ENCODE measurements at places on chromosomes 11 and 22.

- no peak for DNase-seq
Observed at GRCh38 chr11:117420143-117420485, 92.5 kb downstream of the CEP164 start.

- no peak for DNase-seq
Observed at GRCh38 chr22:39815932-39816331, 77.6 kb downstream of the ENTHD1 start.

- no peak for DNase-seq
Observed at GRCh38 chr11:40597546-40598113, 861.8 kb downstream of the LRRC4C start.

- DNase-seq: no peak
Observed at GRCh38 chr11:86948733-86949132, 6.5 kb downstream of the FZD4 start.

GRCh38 chr22:50177537-50178470, 7.3 kb downstream of the PANX2 start:
- no peak for DNase-seq

DNA sequence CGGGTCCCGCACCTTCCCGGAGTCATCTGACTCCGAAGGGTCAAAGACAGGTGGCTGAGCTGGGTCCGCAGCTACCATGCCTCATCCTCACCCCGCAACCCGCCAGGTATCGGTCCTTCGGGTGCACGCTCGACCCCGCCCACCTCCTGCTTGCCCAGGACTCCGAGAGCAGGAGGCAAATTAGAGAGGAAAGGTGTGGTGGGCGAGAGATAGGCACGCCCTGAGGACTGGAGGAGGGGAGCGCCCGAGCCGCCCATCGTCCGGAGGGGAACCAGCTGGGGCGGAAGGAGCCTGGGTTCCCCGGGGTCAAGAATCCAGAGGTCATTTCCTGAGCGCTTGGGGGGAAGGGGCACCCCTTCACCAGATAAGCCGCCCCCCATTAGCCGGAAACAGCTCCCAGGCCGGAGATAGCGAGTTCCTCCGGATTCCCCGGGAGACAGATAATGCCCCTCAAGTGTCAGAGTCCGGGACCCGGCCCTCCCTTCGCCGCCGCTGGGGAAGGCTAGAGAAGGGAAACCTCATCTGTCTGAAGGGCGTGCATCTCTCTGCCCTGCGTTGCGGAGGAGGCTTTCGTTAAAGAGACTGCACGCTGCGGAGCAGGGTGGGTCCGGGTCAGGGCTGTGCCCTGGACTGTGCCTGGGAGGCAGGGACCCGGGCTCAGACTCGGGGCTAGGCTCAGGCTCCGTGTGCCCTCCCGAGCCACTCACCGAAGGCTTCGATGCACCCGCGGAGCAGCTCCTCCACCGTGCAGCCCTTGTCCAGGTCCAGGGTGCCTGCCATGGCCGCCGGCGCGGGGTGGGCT, 1.7 kb downstream of the RASGRP2 start:
- no peak for DNase-seq

DNA sequence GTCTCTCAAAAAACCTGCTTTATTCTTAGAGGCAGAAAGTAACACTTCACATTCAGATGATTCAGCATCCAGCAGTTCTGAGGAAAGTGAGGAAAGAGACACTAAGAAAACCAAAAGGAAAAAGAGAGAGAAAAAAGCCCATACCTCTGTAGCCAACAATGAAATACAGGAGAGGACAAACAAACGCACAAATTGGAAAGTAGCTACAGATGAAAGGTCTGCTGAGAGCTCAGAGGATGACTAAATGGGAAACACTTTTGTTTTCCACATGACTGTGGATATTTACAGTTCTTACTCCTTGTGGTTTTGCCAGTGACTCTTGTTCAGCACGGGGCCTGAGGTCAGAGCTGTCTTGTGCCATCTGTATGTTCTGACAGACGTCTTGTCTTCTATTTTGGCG, 3.8 kb downstream of the TIMM8B start:
- DNase-seq: no peak

DNA sequence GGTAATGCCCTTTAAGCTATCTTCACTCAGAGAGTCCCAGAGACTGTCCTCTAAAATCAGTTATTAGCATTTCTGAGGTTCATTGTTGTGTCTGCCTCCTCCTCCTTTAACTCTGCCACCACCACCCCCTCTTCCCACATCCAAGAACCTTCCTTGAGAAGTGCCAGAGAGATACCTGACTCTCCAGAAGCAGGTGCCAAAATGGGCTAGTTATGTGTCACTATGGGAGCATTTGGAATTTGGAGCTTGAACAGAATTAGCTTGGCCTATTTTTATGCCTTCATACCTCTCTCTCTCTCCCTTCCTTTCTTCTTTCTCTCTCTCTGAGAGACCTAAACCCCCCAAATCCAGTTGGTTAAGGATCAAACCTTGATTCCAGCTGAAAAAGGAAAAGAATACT, 75.9 kb downstream of the AMOTL1 start:
- no peak for DNase-seq

- peak; percentile 56 for DNase-seq
Observed at GRCh38 chr11:62665599-62666258, 617 bp downstream of the CSKMT start.

GRCh38 chr11:20610825-20611224, 11.4 kb downstream of the SLC6A5 start:
- no peak for DNase-seq

- no peak for DNase-seq
Observed at GRCh38 chr22:34198976-34199375, 278.7 kb upstream of the LARGE1 start.

DNA sequence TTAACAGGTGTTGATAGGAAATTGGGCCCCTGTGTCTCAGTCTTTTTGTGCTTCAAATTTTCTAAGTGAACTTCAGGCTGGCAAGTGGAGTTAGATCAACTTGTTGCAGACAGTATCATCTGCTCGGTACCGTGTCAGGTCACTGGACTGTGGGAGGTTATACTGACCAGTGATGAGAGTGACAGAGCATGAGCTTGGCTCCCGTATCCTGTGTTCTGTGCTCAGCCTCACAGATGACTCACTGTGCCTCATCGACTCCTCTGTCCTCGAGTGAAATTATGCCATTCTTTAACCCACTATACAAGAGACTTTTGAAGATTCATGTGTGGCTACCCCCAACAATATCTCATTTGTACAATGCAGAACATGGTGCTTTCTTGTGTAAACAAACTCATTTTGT, 7.9 kb downstream of the GRAP2 start:
- peak; percentile 35 for DNase-seq

DNA sequence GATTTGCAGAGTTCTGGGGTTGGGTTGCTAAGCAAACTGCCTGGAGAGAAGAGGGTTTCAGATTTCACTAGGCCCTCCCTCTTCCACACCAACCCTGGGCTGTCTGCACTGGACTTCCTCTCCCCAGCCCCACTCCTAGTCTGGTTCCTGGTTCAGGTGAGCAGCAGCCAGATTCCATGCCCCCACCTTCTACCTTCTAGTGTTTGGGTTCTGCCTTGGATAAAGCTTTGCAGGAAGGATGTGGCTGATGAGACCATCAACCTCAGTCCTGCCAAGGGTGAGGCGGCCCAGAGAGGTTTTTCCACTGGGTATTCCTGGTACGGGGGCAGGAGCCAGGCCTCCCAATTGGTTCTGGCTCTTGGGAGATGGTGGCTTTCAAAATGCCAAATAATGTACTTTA, 68.3 kb downstream of the BCR start:
- no peak for DNase-seq

- no peak for DNase-seq
Observed at GRCh38 chr22:20805972-20806471, 32.1 kb downstream of the SERPIND1 start.

DNA sequence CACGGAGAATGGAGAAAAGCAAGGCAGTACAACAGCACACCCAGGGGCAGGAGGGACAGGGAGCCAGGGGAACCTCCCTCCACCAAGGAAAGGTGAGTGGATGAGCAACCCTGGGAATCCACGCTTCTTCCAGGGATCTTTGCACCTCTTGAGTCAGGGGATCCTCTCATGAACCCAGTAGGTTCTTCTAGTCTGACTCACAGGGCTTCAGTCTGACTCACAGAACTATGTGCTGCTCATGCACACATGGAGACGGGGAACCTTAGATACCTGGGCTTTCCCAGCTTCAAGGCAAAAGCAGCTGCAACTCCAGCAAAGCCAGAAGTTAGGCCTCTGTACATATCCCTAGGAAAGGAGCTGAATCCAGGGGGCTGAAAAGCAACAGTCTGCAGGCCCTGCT, 1021.4 kb upstream of the TENM4 start:
- DNase-seq: no peak

GRCh38 chr11:65279741-65280440, 18.1 kb downstream of the POLA2 start:
- no peak for DNase-seq

DNA sequence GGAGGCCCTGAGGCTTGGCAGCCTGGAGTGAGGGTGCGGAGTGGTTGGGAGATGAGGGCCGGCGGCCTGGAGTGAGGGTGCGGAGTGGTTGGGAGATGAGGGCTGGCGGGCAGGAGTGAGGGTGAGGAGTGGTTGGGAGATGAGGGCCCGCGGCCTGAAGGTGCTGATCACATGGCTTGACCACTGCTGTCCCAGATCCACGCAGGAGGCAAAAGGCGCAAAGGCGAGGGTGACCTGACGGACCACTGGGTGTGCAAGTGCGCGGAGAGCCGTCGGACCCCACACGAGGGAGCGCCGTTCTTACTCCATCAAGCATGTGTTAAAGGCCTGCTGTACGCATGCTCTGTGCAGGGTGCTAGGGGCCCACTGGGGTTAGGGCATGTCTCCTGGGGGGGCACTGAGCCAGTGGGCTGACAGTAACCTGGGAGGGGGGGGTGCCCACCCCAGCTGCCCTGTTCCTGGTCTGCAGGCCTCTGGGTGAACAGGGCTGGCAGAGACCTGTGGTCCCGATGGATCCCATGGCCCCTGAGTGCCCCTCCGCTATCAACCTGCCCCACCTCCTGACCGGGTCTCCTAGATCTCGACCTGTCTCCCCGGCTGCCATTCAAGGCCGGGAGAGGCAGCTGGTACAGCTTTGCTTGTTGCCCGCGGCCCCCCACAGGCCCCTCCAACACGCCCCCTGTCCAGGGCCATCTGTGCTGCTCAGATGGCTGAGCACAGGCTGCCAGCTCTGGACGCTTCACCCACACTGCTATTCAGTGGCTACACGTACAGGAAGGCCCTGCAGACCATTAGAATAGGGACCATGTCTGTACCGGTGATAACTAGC, 21.1 kb downstream of the MRGPRD start:
- no peak for DNase-seq

DNA sequence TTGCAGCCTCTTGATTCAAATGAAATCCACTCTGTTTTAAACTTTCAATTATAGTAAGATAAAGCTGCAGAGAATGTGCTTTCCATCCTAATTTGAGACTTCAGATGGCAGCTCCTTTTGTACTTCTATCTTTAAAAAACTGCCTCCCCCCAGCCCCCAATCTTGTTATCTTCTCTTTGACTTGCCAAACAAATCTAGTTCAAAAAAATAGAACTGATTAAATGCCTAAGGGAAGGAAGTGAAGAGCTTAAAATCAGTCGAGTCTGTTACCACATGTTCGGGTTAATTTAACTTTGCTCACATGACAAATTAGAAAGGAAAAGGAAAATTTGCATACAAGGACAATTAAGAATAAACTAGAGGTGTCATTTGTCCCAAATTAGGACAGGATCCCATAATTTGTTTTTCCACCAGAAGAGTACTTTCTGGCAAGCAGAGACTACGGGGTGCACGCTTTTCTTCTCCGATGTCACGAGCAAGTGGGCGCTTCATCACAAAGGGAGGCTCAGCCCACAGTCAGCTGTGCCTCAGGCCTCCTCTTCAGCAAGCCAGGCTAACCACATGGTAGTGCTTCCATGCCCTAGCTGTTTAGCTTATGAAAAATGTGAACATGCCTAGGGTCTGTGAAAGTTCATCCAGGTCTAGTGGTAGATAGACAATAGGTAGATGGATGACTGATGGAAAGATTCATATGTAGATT, 69.0 kb upstream of the LDLRAD3 start:
- no peak for DNase-seq

- DNase-seq: no peak
Observed at GRCh38 chr11:29231991-29232390, 784.8 kb downstream of the KCNA4 start.

- DNase-seq: no peak
Observed at GRCh38 chr22:35777335-35777975, 59.8 kb downstream of the APOL5 start.

DNA sequence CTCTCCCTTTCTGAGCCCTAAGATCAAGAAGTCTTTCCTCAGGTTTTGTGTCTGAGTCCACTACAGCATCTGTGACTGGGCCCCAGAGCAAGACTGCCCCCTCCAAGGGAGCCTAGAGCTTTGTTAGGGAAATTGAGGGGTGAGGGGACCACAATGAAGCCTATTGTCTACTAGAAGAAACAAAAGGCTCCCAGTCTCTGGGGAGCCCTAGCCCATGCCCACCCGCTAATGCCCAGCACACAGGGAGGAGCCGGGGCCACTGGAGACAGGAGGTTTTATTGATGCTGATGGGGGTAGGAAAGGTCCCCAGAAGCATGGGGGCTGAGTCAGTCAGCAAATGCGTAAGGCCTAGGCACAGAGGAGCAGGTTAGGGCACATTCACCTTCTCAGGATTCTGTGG, 14.0 kb downstream of the RHOG start:
- no peak for DNase-seq

- DNase-seq: no peak
Observed at GRCh38 chr11:69877235-69877634, 58.0 kb upstream of the FGF3 start.

GRCh38 chr22:41245917-41246499, 5.3 kb upstream of the CHADL start:
- DNase-seq: no peak

DNA sequence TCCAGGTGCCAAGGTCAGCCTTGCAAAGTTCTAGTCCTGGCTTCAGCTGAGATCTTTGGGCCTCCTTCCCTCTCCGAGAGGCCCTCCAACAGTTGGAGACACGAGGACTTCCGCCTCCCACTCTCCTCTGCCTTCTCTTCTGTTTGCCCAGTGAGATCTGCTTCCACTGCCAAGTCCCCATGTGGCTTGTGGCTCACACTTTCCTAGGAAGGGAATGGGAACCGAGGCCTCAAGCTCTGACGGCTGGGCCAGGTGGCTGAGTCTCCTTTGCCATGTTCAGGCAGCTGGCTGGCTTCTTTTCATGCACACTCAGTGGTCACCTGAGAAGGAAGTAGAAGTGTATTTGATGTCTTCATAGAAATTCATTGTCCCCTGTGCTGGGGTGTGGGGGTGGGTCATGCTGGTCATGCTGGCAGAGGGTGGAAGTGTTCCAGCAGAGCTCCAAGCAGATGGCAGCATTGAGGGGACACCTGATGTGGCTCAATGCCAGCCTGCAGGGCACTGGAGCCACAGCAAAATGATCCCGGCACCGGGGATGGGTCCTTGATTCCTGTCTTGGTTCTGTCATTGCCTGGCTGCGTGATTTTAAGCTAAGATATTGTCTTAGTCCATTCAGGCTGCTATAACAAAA, 130.4 kb downstream of the ADAMTS15 start:
- no peak for DNase-seq

DNA sequence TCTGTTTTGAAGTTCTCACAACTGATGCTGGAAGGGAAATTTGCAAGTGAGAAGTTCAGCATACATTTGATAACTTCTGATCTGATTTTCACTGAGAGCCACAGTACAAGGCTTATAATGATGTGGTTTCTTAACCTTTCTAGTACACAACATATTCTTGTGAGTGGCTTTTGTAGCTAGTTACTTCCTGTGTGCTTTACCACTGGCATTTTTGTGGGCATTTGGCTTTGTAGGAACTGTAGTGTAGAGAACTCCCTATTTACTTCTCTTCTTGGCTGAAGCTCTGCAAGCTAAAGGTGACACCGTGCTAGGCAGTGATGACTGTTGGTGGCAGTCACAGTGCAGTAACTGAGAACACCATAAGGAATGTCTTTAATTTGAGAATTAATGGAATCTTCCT, 14.9 kb downstream of the USP47 start:
- no peak for DNase-seq

Data from NK-92 treated with Interleukin-12 subunit alpha and Interleukin-12 subunit beta, amount 100 ng/mL, for 24 hours (cell line).